NCI-H526 treated with DMSO at 0.1 percent for 48 hours (cell line): ENCODE measurements at places on chromosomes 7 and 10.

- DNase-seq: no peak
Observed at GRCh38 chr7:143497008-143497795, 19.5 kb downstream of the TAS2R41 start.

GRCh38 chr7:118003476-118003875 lies 130.2 kb upstream of the CTTNBP2 start:
- DNase-seq: no peak

- no peak for DNase-seq
Observed at GRCh38 chr7:79293655-79294142, 159.8 kb downstream of the MAGI2 start.

GRCh38 chr7:126449611-126450268 lies 803.0 kb downstream of the GRM8 start:
- DNase-seq: peak; percentile 59

GRCh38 chr10:73167783-73168464 lies at the start of the genes ECD and FAM149B1:
TSS of gene ECD (minus strand) at chr10:73168008. CDS start at chr10:73163937, 4,071 bp downstream.
TSS of gene FAM149B1 (plus strand) at chr10:73168119. CDS start at chr10:73168340, 221 bp downstream.
- peak; percentile 52 for DNase-seq

DNA sequence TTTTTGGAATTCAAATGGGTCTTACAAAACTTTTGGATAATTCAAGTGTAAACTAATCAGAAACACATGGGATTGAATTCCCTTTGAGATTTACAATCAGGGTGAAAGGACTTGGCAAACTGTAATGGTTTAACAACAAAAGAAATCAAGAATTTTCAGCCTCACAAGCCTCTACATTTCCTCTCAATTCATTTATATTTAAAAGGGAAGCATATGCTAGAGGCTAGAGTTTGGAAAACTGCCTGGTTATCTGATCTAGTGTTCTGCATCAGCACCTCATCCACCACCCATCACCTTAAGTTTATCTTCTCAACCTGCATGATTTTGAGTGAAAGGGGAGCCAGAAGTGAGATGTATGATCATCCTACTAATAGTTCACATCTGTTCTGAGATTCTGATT lies 120.7 kb downstream of the TES start:
- no peak for DNase-seq

DNA sequence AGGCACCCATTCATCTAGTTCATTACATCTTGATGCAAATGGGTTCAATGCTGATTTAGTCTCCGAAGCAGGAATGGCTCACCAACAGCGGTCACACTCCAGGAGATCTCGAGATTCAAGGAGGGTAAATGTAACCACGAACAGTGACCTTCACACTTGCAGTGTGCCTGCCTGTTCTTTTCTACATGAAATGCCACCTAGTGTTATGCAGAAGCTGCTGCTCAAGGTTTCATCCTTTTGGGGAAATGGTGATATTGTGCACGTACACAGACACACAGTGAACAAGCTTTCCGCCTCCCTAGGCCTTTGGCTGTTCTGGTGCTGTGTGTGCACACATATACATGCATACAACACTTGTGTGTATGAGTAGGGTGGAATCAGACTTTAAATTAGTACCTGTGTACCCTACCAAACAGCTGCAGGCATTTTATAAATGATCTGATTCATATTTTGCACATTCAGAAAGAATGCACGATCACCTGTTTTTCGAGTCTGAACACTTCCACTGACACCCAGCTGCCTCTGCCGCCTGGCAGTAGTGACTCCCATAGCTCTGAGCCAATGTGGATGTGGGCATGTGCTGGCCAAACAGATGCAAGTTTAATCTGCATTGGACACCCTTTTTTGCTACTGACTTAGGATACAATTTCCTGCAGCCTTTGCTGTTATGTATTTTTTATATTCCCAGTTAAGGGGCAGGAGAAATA lies 100.5 kb downstream of the TACC2 start:
- DNase-seq: no peak

GRCh38 chr10:3579845-3580244 lies 205.2 kb downstream of the KLF6 start:
- DNase-seq: no peak

- peak; percentile 71 for DNase-seq
Observed at GRCh38 chr7:150322833-150323681, at the start of the genes ACTR3C and LRRC61. TSS of gene ACTR3C (minus strand) at chr7:150323545. CDS start at chr7:150295296, 28,249 bp downstream. TSS of gene LRRC61 (plus strand) at chr7:150323355. CDS start at chr7:150336862, 13,507 bp downstream.

GRCh38 chr10:63596924-63597323 lies 75.7 kb downstream of the REEP3 start:
- DNase-seq: no peak

DNA sequence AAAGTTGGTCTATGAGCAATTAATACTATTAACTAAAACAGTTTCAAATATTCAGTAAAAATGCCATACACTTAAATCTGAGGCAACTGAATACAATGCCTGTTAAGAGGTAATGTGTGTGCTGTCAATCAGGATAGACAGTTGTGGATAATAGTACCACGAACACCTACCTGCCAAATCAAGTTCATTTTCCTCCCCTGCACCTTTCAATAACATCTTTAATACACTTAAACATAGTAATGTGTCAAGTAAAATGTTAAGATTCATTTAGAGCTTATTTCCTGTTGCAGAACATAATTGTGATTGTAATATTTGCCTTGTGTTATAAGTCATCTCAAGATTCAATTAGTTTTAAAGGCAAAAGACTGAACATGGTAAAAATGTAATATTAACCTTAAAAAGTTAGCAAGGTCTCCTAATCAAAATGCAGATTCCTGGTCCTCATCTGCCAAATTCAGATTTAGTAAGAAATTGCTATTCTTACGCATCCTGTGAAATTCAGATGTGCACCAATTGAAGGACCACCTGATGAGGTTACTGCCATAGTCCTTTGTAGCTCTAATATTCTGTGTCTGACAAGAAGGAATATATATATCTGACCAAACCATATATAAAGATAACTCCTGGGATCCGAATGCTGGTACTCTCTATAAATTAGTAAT lies 37.1 kb downstream of the COL1A2 start:
- DNase-seq: no peak

DNA sequence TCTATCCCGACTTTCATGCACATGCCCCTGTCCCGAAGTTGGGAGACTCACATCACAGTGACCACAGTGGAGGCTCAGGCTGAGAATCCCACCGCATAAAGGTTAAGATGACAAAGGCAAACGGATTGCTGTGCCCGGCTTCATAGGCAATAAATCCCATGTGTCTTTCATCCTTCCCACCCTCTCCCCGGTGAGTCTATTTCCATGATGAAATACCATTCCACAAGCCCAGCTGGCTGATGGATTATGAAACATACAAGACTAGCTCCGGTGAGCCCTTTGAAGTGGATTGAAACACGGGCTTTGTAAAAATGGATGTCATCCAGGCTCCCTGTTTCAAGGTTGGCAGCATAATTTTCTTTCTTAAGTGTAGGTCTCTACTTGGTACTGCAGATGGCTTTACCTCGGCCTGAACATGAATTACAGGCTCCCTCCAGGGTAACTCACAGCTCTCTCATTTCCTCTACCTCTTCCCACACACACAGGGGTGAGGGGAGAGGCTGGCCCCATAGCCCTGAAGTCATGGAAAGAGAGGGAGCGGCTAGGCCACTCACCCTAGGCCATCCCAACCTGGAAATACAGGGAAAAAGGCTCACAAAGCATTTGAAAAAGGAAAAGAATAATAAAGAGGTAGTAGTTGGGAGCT lies 92.0 kb upstream of the CALN1 start:
- no peak for DNase-seq

GRCh38 chr7:114925434-114925833 lies 3.5 kb downstream of the MDFIC start:
- DNase-seq: no peak

GRCh38 chr10:104899779-104900178 lies 258.7 kb downstream of the SORCS3 start:
- DNase-seq: no peak

DNA sequence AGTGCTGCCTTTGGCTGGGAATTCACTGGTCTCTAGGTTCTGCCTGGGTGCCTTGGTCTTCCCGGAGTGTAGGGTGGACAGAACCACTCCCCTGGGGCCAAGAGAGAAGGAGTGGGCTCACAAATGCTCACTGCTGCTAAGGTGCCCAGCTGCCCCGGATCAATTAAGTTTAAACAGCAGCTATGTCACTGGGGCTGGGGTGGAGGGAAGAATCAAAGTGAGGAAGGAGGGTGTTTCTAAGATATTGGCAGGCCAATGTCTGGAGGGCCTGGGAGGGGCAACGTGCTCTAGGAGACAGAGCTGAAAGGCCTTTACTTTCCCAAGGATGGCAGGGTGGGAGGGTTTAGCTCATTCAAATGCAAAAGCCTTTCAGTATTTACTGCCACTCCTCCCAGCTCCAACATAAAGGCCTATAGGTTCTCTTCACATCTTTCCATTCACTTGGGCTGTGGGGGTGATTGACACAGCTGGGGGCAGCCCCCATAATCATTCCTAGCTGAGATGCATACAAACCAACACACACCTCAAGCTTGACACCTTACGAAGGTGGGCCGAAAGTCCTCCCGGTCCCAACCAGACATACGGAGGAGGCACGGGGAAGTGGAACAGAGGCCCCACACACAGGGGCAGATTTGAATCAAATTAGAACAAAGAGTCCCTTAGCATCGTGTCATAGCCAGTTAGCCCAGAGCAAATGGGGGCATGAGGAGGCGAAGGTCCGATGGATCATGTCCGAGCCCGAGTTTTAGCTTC lies 108.0 kb upstream of the EFCAB10 start:
- DNase-seq: no peak

GRCh38 chr10:78166261-78166660 lies 132.6 kb downstream of the RPS24 start:
- no peak for DNase-seq

GRCh38 chr7:36999626-37000485 lies 275.6 kb upstream of the AOAH start:
- DNase-seq: no peak

- no peak for DNase-seq
Observed at GRCh38 chr7:28674359-28674782, 262.1 kb downstream of the CREB5 start.

GRCh38 chr10:118723466-118723865 lies 31.3 kb downstream of the CACUL1 start:
- DNase-seq: no peak

GRCh38 chr10:128275388-128276177 lies 149.4 kb upstream of the MKI67 start:
- DNase-seq: no peak

DNA sequence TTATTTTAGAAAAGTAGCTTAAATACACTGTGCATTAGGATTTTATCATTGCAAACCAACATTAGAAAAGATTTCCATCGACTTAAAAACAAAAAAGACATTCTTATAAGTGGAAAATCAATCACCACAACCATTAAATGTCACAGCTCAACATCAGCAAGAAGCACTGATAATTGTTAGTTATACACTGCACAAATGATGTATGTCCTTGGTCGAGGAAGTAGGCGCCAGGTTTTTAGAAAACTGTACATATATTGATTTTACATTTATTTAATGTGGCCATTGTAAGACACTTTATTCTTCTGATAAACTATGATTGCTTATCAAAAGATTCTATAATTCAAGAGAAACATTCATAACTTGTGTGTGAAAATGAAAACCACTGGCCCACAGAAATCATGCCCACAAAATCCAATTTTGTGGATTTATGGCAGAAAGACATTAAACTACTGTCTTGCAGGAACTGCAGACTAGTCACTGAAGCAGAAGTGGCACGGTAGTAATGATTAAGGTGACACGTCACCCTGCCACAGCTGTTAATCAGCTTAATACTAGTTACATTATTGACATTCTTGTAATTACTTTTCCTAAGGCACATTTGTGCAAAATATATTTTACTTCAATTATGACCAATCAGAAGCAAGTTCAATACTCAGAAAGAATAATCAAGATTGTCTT lies 79.4 kb downstream of the VPS41 start:
- DNase-seq: no peak

DNA sequence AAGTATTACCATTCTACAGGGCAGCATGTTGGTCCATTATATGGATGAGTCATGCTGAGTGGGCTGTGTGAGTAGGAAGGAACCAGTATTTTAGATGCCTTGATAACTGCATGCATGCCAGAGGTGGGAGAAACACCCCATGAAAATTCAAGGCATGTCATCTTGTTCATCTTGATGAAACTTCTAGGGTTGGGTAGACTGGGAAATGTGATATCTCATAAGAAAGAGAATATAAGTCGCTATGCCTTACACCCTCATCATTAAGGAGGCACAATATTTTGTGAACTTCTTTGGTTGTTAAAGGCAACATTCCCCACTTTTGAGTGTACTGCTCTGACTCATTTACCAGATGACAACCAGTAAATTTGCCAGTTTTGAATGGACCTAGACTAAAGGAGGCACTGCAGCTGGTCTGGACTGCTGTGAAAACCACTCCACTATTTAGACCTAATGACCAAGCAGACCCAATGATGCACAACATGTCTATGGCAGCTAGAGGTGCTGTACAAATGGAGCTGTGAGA lies 48.0 kb downstream of the ZNF365 start:
- no peak for DNase-seq

- no peak for DNase-seq
Observed at GRCh38 chr10:36608251-36608650, 517.1 kb upstream of the ANKRD30A start.

- no peak for DNase-seq
Observed at GRCh38 chr7:133836666-133837065, 290.5 kb upstream of the LRGUK start.

GRCh38 chr10:78966844-78967488 lies 101.8 kb upstream of the ZMIZ1 start:
- DNase-seq: no peak

DNA sequence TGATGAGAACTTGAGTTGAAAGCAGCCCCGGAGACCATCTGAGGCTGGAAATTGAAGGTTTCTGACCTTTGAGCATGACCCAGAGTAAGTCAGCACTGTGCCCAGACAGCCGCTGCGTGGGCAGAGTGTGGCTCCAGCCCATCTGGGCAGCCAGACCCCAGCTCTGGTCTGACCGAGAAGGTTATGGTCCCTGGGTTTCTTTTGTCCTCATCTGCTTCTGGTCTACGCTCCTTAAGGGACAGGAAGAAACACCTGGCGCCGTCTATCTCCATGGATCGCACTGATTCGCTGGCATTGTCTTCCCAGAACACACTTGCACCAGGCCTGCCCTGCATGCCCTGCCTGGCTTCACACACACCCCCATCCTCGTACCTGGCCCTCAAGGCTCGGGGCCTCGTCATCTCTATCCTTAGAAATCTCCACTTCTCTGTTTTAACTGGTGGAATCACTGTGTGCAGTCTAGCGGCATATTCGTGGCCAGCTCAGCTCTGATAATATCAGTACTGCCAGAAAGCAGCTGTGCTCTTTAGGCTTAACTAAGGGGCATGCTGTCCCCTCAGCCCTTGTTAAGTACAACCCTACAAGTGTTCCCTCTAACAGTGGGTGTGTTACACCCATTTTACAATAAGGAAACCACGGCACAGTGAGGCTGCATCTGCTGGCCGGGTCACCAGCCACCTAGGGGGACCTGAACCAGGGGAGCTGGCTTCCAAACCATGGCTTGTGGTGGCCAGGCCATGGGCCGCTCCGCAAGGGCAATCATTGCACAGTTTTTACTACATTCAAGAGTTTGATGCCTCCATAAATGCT lies 127.7 kb downstream of the ADCY1 start:
- DNase-seq: no peak

- no peak for DNase-seq
Observed at GRCh38 chr7:148058092-148058491, 532.5 kb upstream of the C7orf33 start.
